ENCODE measurements at places on chromosomes 12 and 14. TPM values are rescaled to one million over a fixed set of nuclear protein-coding genes. Genes with fewer than 3 reads are reported as not detected.

- no peak for DNase-seq
Measured at GRCh38 chr12:66903782-66904396, 225.0 kb upstream of the GRIP1 start.

- DNase-seq, result no peak
Measured at GRCh38 chr14:68636597-68636996, 156.3 kb downstream of the ZFP36L1 start.

DNA sequence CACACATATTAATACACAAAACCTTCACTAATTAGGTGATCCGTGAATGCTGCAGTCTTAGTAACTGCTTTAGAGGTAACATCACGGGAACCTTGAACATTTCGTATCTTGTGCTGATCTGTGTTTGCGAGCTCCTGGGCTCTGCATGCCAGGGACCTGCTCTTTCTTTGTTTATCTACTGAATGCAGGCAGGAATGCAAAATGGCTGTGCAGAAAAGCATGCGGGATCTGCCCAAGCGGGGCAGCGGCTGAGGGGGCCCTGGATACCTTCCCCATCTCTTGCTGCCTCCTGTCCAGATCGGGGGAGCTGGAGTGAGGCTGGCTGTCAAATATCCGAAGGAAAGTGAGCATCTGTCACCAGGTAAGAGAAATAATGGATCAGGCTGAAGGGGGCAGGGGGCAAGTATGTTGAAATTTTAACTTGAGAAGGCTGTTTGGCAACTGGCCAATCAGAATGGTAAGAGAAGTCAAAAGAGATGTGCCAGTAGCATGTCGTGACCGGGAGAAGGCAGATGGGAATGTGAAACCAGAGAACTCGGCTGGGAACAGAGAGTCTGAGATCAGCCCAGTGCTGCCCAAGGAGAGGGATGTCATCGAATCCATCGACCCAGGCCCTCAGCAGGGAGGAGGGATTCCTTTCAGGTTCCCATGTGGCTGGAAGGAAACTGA, 191.4 kb downstream of the TTC7B start:
- DNase-seq, result no peak

DNA sequence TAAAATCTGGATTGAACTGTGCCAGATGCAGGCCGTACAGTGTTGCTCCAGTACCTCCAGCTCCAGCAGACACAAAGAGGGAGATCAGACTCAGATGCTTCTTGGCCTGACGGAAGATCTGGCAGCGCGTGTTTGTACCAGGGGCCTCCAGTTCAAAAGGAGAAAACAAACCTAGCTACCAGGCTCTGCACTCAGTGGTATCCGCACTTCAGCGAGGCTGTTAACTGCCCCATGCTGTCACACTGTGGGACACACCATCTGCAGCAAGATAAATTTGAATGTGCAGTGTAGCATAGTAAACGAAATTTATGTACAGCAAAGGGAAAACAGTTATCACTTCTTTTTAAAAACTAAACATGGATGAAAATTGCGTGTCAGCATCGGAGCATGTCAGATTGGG, 5.1 kb downstream of the DYNC1H1 start:
- DNase-seq, result no peak

DNA sequence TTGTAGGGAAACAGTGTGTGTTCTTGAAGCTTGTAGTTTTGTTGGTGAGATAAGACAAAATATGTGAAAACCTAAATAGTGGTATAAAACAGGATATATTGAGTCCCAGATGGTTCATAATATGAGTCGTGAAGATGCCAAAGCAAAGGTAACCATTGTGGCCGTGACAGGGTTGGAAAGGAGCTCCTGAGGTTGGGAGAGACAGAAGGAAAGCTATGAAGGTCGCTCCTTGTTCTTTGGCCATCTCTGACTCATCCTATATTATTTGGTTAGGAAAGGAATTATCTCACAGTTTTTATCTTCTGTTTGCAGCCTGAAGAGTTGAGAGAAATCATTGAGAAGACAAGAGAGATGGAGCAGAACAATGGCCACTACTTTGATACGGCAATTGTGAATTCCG, 27.1 kb downstream of the ATP6V1D start:
- DNase-seq, result no peak

DNA sequence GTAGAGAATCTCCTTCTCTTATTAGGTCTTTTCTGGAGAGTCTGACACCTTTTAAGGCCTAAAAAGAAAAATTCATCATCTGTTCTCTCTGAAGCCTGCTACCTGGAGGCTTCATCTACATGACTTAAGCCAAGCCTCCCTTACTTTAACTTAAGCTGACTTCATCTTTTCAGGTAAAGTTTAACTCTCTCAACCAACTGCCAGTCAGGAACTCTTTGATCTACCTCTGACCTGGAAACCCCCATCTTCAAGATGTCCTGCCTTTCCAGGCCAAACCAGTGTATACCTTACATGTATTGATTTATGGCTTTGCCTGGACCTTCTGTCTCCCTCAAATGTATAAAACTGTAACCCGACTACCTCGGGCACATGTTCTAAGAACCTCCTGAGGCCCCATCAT, 17.5 kb downstream of the GSTZ1 start:
- DNase-seq, result no peak

RERGL gene
- 1.2 TPM for total RNA-seq

GRCh38 chr12:81369175-81369574, 291.3 kb downstream of the ACSS3 start:
- DNase-seq, result no peak

SCNN1A gene
- not detected for total RNA-seq

DNA sequence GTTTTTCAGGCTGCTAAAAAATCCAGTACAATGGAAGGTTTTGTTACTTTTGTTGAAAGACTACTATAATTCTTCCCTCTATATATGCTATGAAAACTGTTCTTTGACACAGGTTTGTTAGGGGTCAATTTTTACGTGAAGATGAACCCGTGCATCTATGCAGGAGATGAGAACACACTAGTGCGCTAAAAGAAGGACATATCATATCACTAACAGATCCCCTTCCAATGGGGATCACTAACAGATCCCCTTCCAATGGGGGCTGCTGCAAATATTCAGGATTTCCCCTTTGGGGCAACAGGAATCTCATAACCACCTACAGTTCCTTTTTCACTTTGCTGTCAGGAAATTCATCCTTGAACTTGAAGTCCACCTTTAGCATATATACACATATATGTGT, 75.1 kb downstream of the CLMN start:
- no peak for DNase-seq

GRCh38 chr14:22842211-22843122, 6.1 kb downstream of the MMP14 start:
- DNase-seq, result no peak

DNA sequence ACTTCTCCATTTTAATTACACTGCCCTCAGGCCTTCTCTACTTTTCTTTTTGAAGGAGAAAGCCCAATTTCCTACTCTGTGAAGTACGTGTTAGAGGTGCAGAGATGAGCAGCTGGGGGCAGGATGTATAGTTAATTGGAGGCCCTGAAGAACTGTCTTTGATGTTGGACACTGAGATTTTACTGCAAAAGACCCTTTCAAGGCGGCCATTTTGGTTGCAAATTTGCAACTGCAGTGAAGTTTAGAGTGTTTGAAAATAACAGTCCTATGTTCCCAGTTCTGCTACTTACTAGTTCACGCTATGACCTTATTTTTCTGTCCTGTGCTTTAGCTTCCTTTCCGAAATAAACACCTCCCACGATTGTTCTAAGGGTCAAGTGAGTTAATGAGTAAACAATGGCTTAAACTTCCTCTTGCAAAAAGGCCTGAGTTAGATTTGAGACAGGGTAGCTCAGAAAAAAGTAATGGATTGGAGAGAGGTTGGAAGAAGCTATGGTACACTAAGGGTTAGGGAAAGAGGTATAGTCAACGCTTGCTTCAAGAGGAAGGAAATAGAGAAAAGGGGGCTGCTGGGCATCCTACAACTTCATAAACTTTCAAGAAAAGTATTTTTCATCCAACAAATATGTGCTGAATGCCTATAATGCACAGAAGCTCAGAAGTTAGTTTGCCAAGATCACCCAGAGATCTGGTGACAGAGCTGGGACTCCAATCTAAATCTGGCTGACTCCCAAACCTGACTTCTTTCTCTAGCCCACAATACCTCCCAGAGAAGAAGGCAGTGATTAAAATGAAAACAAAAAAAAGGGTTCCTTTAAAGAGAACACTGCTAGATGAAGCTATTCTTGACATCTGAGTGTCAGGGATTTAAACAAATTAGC, 26.4 kb upstream of the DICER1 start:
- no peak for DNase-seq

DHRS2 gene
- not detected for total RNA-seq

- no peak for DNase-seq
Measured at GRCh38 chr14:88947646-88948598, 123.5 kb downstream of the TTC8 start.

NR4A1 gene
- 46.1 TPM for total RNA-seq

- DNase-seq, result peak; percentile 62
Measured at GRCh38 chr12:107320033-107320928, 226.9 kb upstream of the CRY1 start.

DNA sequence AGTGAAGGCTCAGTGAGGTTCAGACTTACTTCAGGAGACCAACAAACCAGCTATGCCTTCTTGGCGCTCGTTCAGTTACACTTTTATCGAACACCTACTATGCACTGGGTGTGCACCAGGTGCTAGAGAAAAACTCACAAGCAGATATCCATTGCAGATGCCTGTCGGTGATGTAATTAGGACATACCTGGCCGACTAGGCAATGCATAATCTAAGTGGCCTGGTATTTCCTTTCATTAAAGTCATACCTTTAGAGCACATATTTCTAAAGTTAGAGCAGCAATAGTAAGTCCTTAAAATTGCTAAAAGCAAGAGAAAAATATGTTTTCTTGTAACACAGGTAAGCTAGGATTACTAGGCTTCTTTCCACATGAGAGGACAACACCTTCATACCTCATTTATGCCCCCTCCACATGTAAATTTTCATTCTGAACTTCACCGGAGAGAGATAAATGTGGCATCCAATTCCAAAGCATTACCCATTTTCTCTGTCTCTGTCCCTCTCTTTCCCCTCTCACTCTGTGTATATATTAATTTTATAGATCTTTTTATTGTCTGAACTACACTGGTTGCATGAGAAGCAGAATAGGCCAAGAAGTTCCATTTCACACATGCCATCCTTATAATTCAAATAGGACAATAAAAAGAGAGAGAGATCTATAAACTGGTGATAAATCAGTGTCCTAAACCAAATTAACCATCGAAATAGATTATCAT, 242.2 kb downstream of the SPTSSA start:
- DNase-seq, result no peak

GRCh38 chr12:11697670-11698387, 48.4 kb downstream of the ETV6 start:
- DNase-seq, result no peak

- DNase-seq, result no peak
Measured at GRCh38 chr12:41106315-41106714, 81.8 kb upstream of the PDZRN4 start.

PTPRR gene
- 0.19 TPM for total RNA-seq

TMPRSS12 gene
- total RNA-seq, result not detected

TGFB3 gene
- total RNA-seq, result 20.7 TPM

- no peak for DNase-seq
Measured at GRCh38 chr12:47164724-47165439, 85.1 kb upstream of the AMIGO2 start.

PITPNM2 gene
- total RNA-seq, result 17.0 TPM

CRIP1 gene
- total RNA-seq, result 71.8 TPM

GRCh38 chr12:109863847-109864712, 16.3 kb downstream of the GLTP start:
- DNase-seq, result no peak

DNA sequence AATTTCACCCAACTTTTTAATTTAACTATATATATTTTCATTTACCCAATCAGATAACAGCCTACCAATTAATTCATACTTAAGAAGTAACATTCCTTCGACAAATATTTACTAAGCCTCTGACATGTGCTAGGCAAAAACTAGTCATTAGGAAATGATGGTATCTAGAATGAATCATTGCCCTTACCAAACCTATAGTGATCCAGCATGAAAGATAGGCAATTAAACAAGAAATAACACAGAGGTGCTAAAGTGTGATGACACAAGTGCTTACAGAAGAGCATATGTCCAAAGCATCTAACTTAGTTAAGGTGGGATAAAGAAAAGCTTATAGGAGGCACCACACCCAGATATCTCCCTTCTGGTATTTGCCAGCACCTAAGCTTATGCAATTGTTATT, 166.5 kb upstream of the RASSF8 start:
- DNase-seq, result no peak

DNA sequence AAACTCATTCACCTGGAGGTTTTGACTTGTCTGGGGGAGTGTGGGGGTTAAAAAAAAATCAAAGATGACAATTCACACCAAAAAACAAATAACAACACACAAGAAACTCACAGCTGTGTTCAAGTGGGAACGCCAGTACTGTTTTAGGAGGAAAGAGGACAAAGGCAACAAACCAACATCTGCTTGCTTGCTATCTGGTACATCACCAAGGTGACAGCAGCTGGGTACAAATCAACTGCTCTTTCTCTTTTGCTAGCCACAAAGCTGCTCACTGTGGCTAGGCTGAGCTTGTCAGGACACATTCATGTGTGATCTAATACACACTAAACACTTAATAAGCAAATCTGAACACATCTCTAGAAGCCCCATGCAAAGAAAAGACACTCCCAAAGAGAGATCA, 128.0 kb upstream of the RAP1B start:
- DNase-seq, result no peak

- DNase-seq, result no peak
Measured at GRCh38 chr14:35760143-35760542, 49.0 kb downstream of the RALGAPA1 start.

GRCh38 chr12:59389968-59390576, 205.8 kb upstream of the SLC16A7 start:
- peak; percentile 27 for DNase-seq

DDX54 gene
- 33.6 TPM for total RNA-seq

GRCh38 chr14:75204116-75204515, 27.7 kb upstream of the TMED10 start:
- DNase-seq, result no peak

DNA sequence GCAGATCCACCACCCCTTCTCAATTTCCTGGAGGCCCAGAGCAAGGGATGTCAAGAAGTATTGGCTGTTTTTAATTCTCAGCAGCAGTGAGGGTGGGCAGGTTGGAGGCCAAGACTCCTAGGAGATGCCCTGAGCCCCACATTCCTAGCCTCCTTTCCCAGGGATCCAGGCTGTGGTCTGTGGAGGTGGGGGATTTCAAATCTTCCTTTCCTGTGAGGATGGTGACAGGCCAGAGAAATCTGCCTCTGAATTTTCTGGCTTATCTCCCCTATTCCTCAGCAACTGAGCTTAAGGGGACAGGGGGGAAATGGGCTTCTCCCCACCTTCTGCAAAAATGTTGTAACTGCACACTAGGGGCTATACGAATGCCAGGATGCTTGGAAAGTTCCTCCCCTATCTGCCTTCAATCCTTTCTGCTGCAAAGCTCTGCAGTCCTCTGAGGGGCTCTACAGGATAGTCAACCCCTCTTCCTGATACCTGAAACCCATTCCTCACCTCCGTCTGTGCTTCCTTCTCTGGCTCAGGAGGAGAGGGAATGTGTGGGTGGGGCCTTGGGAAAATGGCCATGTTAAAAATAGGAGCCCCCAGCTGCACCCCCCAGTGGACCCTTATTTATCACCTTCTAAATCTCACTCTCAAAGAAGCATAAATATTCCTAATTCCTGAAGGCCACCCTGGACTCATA, 6.6 kb downstream of the GPR84 start:
- no peak for DNase-seq

SAMD4A gene
- 149 TPM for total RNA-seq

- no peak for DNase-seq
Measured at GRCh38 chr12:50257236-50258166, 25.8 kb downstream of the LIMA1 start.

GRCh38 chr14:56119201-56119981, 1.2 kb downstream of the PELI2 start:
- DNase-seq, result peak; percentile 77

- DNase-seq, result no peak
Measured at GRCh38 chr14:105118646-105119407, 49.7 kb downstream of the JAG2 start.
